ENCODE measurements at places on chromosomes 4 and X.
A peak's percentile ranks its signal among the peaks of the same experiment; 100 is the strongest.

- DNase-seq = no peak
These were observed 11.4 kb upstream of the TAPT1 start for GRCh38 chr4:16237715-16238114.

DNA sequence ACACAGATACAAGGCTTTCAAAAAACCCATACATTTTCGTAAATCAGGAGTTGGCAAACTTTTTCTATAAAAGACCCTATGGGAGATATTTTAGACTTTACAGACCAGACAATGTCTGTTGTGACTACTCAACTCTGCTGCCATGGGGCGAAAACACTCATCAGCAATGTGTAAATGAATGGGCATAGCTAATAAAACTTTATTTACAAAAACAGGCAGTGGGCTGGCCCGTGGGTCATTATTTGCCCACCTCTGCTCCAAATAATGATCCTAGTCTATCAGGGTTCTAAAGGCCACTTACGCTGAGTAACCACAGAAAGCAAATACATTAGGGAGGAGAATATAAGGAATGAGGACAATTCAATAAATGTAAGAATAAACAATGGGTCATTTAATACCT, 43.9 kb upstream of the ACSL4 start:
- DNase-seq = no peak

- no peak for DNase-seq
These were observed 25.2 kb downstream of the P2RY8 start for GRCh38 chrX:1511829-1512228.

DNA sequence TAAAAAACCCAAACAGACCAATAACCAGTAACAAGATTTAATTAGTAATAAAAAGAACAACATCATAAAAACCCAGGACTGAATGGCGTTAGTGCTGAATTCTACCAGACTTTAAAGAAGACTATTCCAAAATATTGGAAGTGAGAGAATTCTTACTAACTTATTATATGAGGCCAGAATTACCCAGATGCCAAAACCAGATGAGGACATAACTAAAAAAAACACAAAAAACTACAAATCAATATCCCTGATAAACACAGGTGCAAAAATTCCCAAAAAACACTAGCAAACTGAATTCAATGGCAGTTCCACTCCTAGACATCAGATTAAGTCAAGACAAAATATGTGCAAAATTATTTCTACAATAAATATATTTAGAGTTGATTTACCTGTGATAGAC, 400.1 kb upstream of the PABPC4L start:
- no peak for DNase-seq

- DNase-seq = peak; percentile 19
These were observed 600 bp downstream of the BEX4 start for GRCh38 chrX:103215425-103215991.

GRCh38 chrX:8987672-8988250, 46.2 kb downstream of the FAM9B start:
- DNase-seq = peak; percentile 76

DNA sequence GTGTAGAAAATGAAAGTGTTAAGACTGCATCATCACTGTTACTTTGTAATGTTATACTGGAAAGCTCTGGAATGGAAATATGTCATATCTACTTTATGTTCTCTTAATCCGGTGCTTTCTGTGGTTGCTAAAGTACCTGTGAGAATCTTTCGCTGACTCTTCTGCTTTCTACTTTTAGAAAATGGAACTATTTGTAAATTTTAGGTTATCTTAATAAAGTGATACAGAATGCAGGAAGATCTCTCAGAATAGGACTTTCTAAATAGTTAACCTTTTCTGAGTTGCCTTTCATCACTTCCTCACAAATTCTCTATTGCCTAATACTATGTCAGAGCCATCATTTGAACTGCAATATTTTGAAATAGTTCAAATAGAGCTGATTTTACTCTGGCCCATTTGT, 69.3 kb downstream of the BMP2K start:
- peak; percentile 1 for DNase-seq

DNA sequence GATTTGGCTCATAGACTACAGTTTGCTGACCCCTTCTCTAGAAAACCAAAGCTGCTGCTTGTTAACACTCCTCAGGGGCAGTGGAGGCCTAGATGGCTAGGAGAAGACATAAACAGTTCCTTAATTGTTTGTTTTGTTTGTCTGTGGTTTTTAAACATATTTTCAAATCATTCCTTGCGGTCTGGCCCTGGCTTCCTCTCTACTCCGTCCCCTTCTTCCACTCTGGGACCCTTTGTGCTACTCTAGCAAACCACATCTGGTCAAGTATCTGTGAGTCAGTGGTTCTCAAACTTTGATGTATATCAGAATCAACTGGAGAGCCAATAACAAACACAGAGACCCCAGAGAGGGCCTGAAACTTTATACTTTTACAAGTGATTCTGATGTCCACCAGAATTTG, 36.1 kb downstream of the FRMPD4 start:
- no peak for DNase-seq

GRCh38 chr4:153934688-153935017, 145.8 kb upstream of the SFRP2 start:
- no peak for DNase-seq

DNA sequence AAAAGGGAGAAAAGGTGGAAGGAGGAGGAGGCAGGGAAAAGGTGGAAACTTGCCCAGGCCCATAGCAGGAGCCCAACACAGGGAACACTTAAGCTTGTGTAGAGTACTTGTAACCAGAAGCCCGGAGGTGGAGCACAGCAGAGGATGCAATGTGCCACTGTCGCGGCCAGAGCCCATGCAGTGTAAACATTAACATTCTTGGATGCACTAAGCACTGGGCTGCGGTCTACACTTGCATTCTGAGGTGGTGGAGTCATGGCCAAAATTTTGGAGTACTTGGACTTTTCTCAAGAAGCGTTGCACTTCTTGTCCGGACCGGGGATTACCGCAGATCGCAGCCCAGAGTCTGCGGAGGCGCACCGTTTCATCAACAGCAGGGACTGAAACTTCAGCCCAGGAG, 4.5 kb upstream of the RHOXF1 start:
- no peak for DNase-seq

DNA sequence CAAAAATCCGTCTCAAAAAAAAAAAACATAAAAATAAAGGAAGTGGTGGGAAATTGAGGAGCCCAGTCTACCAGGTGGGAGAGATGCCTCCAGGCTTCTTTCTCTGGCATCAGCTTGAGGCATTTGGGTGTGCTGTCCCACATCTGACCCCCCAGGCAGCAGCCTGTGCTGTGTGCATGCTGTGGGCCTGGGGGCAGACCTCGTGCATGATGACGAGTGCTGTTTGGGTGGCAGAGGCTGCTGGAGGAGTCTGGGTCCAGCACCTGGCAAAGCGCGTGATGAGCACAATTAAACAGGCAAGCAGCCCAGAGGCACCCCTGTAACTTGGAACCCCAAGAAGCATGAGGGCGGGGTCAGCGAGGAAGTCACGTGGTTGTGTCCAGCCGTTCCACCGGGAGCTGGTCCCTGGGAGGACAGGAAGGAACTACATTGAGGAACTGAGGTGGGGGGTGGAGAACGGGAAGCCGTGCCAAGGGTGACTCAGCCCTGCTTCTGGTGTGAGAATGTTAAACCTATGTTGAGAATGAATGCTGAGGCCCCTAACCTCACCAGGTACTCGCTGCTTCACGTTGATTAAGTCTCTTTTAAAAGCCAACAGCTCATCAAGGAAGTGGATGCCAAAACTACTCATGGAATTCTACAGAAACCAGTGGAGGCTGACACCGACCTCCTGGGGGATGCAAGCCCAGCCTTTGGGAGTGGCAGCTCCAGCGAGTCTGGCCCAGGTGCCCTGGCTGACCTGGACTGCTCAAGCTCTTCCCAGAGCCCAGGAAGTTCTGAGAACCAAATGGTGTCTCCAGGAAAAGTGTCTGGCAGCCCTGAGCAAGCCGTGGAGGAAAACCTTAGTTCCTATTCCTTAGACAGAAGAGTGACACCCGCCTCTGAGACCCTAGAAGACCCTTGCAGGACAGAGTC, 6.1 kb downstream of the TACC3 start:
- DNase-seq = no peak

DNA sequence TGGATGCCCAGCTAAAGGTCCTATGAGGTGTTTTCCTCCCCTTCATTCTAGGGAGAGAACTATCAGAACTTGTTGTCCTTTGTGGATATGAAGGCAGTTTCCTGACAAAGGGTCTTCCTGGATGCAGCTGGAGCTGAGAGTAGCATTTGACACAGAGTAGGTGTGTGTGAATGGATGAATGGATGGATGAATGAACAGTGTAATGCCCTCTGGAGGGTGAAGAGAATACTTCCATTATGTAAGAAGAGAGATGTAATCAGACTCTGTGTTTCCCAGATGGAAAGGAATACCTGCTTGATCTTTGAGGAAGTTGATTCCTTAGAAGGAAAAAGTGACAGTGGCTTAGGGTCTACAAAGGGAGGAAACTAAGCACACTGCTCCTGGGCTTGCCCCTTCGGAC, 55.4 kb upstream of the AADAT start:
- no peak for DNase-seq
